ENCODE measurements at places on chromosomes 7 and 10.

DNA sequence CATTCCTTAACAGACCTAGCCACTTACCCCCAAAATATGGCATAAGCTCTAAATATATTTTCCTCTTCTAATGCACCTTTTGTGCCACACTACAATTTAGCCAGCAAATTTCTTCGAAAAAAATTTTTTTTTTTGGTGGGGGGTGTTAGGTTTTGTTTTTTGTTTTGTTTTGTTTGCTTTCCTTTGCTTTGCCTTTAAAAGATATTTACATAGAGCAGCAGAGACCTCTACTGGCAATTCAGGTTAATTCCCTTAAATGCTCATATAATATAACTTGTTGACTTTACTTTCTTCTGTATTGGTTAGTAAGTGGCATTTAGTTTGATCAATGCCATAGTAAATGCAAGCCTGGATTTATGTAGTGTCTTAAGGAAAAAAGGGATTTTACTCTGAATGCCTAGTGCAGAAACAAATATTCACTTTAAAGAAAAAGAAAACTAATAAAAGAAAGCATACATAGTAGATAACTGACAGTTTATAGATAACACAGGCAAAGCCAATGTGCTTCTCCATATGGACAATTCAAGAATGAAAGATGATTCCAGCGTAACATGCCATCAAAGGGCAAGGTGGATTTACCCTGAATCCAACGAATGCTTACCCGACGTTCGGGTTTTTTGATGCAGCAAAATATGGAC is 1250.6 kb downstream of the GATA3 start:
- DNase-seq: no peak

DNA sequence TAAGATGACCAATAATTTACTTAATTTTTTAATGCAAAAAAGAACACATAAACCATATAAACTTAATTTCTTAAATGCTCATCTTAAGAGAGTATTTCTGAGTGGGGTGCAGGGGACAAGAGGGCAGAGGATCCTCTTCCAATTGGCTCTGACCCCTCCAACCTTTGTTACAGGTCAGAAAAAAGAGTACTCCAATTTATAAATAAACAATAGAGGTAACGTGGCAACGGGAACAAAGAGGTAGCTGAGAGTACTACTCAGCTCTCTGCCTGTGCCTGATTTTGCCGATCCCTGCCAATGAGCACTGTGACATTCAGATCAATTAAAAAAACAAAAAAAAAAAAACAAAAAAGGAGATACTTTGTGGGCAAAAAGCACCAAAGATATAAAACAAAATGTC is 307.9 kb downstream of the PARD3 start:
- no peak for DNase-seq

GRCh38 chr10:9379183-9379582 is 1324.7 kb downstream of the GATA3 start:
- no peak for DNase-seq

DNA sequence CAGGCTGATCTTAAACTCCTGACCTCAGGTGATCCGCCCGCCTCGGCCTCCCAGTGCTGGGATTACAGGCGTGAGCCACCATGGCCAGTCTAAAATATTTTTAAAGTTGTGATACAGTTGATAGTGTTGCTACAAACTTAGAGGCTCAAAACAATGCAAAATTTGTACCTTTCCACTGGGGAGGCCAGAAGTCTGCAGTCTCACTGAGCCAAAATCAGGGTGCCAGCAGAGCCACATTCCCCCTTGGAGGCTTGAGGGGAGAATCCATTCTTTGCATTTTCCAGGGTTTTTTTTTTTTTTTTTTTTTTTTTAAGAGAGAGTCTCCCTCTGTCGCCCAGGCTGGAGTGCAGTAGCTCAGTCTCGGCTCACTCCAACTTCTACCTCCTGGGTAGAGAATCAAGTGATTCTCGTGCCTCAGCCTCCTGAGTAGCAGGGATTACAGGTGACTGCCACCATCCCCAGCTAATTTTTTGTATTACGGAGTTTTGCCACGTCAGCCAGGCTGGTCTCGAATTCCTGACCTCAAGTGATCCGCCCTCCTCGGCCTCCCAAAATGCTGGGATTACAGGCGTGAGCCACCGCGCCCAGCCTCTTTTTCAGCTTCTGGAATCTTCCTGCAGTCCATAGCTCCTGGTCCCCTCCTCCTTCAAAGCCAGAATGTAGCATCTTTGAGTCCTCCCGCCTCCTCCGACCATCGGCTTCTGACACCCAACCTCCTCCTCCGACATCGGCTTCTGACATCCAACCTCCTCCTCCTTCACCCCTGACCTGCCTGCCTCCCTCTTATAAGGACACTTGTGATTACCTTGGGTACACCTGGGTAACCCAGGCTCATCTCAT is 37.2 kb downstream of the KLRG2 start:
- DNase-seq: no peak

DNA sequence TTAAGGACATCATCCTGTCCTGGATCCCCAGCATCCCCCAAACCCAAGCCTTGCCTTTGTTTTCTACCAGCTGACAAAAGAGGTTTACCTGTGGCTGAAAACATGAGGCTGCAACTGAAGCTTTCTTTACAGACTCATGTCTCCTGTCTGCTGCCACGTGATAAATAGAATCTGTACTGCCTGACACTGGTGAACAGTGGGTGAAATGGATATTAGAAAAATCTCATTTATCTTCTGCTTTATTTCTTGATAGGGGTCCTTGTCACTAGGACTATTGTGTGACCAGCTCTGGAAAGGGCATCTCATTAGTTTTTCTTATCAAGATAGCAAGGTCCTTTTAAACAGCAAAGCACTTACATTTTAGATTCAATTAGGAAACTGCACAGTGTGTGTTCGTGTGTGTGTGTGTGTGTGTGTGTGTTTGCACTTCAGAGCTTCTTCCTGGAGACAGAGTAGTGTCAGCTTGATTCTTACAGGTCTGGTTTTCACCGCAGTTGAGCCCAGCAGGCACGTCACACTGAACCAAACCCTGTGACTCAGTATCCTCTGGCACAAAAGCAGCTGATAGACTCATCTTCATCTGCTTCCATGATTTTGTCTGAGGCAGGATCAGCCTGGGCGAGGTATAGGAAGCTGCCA is 373.5 kb upstream of the CELF2 start:
- DNase-seq: no peak

DNA sequence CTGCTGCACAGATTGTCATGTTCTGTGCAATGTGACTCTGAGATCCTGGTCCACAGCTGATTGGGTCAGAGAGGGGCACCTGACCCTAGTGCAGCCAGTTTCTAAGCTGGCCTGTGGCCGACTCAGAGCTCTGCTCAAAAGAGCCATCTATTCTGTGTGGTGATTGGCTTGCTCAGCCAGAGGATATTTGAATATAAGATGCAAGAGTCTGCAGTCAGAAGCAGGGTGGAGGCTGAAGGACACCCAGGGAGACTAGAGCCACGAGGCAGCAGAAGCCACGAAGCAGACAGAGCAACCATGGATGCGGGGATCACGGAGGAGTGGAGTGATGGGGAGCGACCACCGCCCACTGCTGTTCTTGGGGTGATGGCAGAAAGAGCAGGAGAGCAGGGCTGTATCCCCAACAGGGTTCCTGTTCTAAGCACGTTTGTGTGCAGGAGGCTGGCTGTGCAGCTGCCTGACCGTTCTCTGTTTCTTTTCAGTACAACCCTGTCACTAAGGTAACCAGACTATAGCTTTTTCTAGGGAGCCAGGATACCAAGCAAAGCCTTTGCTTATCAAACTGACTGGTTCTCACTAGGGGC is 19.5 kb upstream of the RHEB start:
- no peak for DNase-seq

DNA sequence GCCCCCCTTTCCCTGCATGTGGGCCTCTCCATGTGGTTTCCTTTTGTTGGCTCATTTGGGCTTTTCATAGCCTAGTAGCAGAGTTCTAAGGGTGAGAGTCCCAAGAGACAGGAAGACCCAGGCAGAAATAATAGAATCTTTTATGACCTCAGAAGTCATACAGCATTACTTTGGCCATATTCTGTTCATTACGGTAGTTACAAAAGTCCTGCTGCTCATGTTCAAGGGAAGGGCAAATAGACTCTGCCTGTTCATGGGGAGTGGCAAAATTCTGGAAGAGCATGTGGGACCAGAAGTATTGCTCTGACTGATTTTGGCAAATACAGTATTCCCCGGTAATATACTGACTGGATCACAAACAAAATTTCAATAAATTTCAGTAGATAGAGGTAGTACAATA is 910.3 kb downstream of the LRMDA start:
- no peak for DNase-seq

GRCh38 chr10:111600772-111601171 is 523.9 kb downstream of the ADRA2A start:
- DNase-seq: no peak

DNA sequence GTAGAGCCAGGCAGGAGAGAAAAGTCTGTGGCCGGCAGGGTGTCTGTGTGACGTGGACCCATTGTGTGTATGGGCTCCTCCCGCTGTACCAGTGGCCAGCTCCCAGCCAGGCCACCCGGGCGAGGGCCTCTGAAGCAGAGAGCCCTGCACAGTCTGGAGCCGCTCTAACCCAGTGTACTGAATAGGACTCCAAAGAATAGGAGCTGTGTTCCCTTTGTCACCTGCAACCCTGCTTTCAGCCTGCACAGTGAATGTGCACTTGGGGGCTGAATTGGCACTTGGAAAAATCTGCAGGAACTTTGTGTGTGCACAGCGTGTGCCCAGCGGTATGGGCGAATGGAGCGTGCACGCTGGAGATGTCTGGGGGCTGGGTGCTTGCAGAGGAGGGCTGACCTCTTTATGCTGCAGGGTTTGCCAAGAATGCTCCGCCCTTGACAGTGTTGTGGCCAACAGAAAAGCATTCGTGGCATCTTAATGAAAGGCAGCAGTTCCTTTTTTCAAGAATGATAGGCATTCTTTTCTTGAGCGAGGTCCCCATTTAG is 216.2 kb downstream of the AUTS2 start:
- no peak for DNase-seq

DNA sequence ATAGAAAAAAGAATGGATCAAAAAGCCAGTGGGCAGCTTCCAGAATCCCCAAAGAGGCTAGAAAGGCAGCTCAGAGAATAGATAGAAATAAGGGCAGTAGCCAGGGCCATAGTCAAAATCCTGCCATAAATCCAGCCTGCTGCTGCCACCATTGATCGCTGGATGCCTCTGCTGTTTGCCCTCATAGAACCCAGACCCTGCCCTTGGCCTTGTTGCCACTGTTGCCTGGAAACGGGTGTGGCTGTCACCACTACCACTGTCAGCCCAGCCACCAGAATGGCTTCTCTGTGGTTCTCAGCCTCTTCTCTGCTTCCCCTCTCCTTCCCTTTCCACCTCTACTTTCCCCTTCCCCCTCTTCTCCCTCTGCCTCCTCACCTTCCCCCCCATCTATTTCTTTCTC is 57.8 kb downstream of the HHEX start:
- no peak for DNase-seq

DNA sequence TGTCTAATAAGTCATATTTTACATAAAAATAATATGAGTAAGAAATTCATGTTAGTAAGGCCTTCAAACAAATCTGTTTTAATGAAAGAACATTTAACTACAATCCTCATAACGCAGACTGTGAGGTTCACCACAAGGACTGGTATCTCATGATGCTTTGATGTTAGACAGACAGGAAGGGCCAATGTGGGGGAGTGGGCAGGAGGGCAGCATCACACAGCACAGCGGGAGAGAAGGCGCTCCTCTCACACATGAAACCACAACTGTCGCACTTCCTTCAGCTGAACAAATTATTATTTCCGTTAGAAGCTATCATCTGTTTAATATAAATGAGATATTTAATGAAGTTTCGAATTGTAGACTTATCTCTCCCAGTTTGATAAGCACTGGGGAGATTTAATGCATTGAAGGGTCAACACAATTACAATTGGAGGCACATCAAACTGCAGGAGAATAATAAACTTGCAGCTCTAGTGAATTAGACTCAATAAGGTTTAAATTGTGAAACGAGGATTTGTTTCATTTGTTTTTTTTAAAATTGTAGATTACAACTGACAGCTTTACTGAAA is 466.1 kb downstream of the PARD3 start:
- no peak for DNase-seq

All from HTR-8/SVneo (cell line).